Natural killer cell (primary cell): ENCODE measurements at places on chromosomes 7 and 10.

DNA sequence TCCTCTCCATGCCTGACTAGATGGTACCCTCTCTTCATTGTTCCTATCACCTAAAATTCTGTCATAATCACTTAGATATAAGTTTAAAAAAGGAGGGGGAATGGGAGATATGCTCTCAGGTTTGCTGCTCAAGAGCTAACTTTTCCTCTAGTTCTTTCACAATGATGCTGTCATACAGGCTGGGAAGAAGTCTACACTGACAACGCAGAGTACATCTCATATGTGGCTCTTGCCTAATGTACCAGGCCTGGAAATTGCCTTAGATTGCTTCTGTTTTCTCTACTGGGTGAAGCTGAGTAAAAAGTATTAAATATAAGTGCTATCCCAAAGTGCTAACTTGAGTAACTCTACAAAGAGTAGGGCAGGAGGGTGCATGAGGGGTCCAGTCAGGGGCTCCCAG is 43.8 kb upstream of the BET1 start:
- no peak overlapping the region for H3K27ac ChIP-seq
- DNase-seq, result no peak
- no peaks in the 10 kb centered on the region for H3K36me3 ChIP-seq
- peaks cover 4% of the 10 kb centered on the region for H3K4me1 ChIP-seq
- no peak overlapping the region for H3K4me3 ChIP-seq

GRCh38 chr7:7099584-7100014 is 82.7 kb upstream of the C1GALT1 start:
- no peaks in the 10 kb centered on the region for H3K36me3 ChIP-seq
- no peak overlapping the region for H3K4me3 ChIP-seq
- DNase-seq, result no peak
- no peaks in the 10 kb centered on the region for H3K27me3 ChIP-seq

DNA sequence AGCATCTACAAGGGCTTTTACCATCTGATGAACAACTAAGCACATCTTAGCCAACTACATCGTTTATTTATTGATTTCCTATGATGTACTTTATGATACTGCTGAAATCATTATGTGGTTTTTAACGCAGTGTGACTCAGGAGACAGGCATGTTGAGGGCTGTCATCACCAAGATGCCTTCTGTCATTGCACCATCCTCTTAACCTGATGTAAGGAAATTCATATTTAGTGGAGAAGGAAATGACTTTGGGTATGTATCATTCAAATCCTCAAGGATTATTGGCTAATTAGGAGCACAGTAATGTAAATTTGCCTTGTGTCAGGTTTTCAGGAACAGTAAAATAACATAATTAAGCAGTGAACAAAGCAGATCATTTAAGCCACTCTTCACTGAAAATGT is 138.5 kb upstream of the MGMT start:
- no peak overlapping the region for H3K27ac ChIP-seq
- H3K4me3 ChIP-seq, result no peak overlapping the region
- no peaks in the 10 kb centered on the region for H3K27me3 ChIP-seq
- no peaks in the 10 kb centered on the region for H3K4me1 ChIP-seq
- DNase-seq, result no peak

GRCh38 chr7:128069373-128070364 is 38.4 kb upstream of the LRRC4 start:
- H3K4me3 ChIP-seq, result no peak overlapping the region
- peaks cover 4% of the 10 kb centered on the region for H3K4me1 ChIP-seq
- H3K36me3 ChIP-seq, result peaks cover 4% of the 10 kb centered on the region
- no peaks in the 10 kb centered on the region for H3K27me3 ChIP-seq

DNA sequence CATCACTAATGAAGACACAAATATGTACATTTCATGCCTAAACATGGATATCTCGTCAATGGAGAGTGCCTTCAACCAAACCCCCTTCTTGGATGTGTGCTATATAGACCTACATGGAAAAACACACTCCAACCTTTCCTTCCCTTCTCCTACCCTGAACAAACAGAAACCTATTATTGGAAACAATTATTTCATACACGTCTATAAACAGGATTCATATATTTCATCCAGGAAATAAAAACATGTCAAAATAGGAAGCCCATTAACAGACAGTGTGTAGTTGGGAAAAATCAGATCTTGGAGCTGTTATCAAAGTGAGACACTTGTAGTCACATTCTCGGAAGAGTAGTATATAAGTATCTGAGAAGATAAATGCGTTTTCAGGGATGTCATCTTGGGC is 81.1 kb downstream of the NRP1 start:
- no peaks in the 10 kb centered on the region for H3K4me1 ChIP-seq
- H3K27me3 ChIP-seq, result no peaks in the 10 kb centered on the region
- H3K4me3 ChIP-seq, result no peak overlapping the region
- DNase-seq, result no peak

DNA sequence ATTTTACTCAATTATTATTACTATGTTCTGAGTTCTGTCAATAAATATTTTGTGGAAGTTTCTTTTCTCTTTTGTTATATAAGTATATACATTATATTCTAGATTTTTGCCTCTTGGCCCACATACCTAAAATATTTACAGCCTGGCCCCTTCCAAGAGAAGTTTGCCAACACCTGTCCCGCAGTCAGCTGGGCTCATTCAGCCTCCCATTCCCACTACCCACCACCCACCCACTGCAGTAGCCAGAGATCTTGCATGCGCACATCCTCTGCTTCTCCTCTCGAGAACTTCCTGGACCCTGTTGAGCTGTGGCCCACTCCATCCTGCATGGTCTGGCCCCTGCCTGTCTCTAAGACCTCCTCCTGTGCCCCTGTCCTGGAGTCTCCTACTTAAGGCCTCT is 33.6 kb downstream of the WIPF3 start:
- no peaks in the 10 kb centered on the region for H3K4me1 ChIP-seq
- no peaks in the 10 kb centered on the region for H3K36me3 ChIP-seq
- DNase-seq, result no peak
- no peak overlapping the region for H3K4me3 ChIP-seq

- DNase-seq, result no peak
- peak overlapping the region; percentile 87 for H3K27ac ChIP-seq
- no peak overlapping the region for H3K4me3 ChIP-seq
- no peaks in the 10 kb centered on the region for H3K27me3 ChIP-seq
- H3K36me3 ChIP-seq, result no peaks in the 10 kb centered on the region
These were observed 32.3 kb downstream of the FAM107B start for GRCh38 chr10:14742382-14742781.

DNA sequence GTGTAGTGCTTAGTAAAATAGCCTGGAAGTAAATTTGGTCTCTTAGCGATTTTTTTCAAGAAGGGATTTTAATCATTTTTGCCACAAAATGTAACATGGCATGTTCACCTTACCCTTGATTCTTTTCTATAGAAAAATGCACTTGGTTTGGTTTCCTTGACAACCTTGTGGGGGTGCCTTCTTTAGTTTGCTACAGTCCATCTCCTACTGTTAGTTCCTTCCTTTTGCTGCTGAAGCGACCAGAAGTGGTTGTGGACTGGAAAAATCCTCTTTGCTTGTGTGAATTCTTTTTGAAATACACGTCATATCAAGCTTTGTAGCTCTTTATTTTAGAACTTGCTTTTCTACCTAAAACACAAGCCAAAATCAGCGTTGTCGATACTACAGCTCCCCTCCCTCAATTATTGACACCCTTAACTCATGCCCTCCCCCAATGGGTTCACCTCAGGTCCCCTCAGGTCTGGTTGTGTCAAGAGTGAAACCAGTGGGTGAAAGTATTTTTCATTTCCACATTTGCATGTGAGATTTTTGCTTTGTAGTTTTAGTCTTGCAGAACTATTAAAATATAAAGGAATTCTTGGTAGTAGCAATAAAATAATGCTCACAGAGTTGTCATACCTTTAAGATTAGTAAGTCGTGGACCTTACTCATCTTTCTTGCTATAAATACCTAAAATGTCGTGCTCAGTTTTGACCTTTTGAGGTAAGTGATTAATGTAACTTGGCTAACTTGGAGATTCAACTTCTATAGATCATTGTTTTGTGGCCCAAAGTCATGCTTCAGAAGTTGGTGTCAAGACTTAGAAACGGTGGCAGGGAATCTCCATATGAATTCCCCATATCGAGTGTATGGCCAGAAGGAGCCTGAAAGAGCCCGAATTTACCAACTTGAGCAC is 1.5 kb downstream of the ACTR3B start:
- H3K4me1 ChIP-seq, result peaks cover 9% of the 10 kb centered on the region
- H3K27me3 ChIP-seq, result no peaks in the 10 kb centered on the region
- no peaks in the 10 kb centered on the region for H3K36me3 ChIP-seq
- no peak overlapping the region for H3K4me3 ChIP-seq

- no peaks in the 10 kb centered on the region for H3K4me1 ChIP-seq
- H3K27me3 ChIP-seq, result no peaks in the 10 kb centered on the region
- H3K4me3 ChIP-seq, result no peak overlapping the region
- no peak overlapping the region for H3K27ac ChIP-seq
- no peak for DNase-seq
These were observed 55.3 kb upstream of the NRBF2 start for GRCh38 chr10:63077800-63078199.

DNA sequence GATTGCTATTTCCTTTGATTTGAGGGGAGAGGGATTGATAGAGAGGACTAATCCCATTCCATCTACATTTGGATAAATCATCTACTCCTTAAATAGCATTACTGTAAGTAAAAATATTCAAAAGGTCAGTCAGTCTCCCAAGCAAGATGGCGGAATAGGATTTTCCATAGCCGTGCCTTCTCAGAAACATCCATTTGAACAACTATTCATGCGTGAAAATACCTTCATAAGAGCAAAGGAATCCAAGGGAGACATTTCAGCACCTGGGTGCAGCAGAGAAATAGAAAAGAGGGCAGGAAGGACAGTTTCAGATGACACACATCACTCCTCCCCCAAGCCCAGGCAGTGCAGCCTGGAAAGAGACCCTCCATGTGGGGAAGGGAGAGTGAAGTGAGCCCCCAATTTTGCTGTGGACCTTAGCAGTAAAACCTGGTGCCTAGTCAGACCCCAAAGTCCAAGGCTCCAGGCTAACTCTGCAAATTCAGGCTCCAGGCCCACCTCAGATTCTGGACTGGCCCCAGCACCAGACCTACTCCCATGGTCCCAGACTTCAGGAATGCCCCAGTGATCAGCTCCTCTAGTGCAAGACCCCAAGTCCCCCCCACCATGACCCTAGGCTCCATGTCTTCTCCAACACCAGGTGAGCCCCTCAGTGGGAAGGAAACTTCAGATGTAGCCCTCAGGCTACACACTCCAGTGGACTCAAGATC is 104.3 kb upstream of the LANCL2 start:
- no peaks in the 10 kb centered on the region for H3K27me3 ChIP-seq
- no peak overlapping the region for H3K4me3 ChIP-seq
- no peak for DNase-seq
- H3K4me1 ChIP-seq, result peaks cover under 1% of the 10 kb centered on the region
